ENCODE measurements at places on chromosomes 7 and 10.

GRCh38 chr7:48089046-48090003, at the start of gene UPP1:
Gene UPP1, plus strand, starts transcription at chr7:48089265. Its CDS starts 5,519 bp downstream, at chr7:48094784.
- DNase-seq: no peak

GRCh38 chr7:155286686-155287085, 11.0 kb upstream of the INSIG1 start:
- no peak for DNase-seq

- no peak for DNase-seq
Measured at GRCh38 chr10:24824124-24824523, 100.4 kb upstream of the ARHGAP21 start.

DNA sequence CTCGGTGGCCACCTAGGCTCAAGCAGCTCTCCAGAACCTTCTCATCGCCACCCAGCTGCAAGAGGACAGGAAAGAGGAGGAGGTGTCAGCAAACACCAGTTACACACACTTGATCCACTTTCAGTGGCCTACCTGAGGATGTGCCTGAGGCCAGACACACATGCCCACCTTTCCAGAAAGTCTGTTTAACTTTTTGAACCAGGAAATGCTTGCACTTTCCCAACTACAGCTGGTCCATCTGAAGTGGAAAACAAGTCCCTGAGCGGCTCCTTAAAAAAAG, 15.7 kb upstream of the CYREN start:
- no peak for DNase-seq

DNA sequence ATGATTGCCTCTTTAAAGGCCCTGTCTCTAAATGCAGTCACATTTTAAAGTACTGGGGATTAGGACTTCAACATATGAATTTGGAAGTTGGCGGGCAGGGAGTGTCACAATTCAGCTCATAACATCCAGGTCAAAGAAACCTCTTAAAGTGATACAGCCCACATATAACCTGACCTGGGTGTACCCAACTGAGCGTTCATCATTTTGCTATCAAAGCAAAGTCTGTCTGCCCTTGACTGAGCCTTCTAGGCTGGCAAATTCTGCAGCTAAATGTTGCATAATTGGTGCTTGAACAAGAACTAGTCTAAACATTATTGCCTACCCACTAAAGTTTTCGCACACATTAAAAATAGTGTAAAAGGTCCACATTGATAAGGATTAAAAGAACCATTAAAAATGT, 3.7 kb downstream of the MSRB2 start:
- no peak for DNase-seq

- DNase-seq: no peak
Measured at GRCh38 chr10:102231357-102232318, 5.5 kb downstream of the ELOVL3 start.

GRCh38 chr10:3949711-3950110, 164.7 kb upstream of the KLF6 start:
- no peak for DNase-seq

- DNase-seq: no peak
Measured at GRCh38 chr10:87656431-87657072, 3.1 kb upstream of the PAPSS2 start.

GRCh38 chr10:60399328-60399727, 9.7 kb upstream of the ANK3 start:
- DNase-seq: no peak

DNA sequence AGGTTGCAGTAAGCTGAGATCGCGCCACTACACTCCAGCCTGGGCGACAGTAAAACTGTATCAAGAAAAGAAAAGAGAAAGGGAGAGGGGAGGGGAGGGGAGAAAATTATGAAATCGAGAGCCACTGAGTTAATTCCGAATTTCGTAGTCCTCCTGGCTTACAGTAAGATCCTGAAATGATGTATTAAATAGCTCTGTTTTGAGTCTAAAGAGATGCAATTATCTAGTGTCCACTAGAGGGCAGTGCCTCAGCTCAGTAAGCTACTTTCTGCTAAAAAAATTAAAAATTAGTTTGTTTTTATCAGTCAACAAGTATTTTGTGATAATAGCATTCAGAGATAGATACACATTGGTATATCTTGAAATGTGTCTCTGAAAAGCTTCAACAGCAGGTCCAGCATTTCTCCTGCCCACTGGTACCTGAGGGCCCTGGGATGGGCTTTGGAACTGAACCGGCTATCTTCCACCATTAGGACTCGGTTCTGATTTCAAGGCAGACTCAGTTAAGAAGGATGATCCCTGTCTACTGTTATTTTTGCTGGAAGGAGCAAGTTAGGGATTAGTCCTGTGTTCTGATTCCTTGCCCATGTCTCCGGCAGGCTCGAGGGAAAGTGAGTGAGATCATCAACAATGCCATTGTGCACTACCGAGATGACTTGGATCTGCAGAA, 19.5 kb downstream of the TSPAN33 start:
- peak; percentile 26 for DNase-seq

DNA sequence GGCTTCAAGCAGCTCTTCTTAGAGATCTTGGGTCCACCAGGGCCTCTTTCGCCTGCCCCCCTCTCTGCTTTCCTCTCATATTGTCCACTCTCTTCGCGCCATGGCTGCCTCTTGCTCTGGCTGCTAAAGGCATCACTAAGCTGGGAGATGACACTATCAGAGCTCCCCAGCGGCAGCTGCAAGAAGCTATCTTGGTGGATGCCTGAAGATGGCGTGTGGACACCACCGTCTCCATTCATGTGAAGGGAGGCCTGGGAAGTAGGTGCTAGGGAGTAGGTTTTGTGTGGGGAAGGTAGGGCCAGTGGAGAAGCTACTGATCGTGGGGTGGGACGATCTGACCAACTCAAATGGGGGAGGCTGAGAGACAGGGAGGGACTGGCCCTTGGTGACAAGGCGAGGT, 45.9 kb upstream of the PDLIM1 start:
- no peak for DNase-seq

DNA sequence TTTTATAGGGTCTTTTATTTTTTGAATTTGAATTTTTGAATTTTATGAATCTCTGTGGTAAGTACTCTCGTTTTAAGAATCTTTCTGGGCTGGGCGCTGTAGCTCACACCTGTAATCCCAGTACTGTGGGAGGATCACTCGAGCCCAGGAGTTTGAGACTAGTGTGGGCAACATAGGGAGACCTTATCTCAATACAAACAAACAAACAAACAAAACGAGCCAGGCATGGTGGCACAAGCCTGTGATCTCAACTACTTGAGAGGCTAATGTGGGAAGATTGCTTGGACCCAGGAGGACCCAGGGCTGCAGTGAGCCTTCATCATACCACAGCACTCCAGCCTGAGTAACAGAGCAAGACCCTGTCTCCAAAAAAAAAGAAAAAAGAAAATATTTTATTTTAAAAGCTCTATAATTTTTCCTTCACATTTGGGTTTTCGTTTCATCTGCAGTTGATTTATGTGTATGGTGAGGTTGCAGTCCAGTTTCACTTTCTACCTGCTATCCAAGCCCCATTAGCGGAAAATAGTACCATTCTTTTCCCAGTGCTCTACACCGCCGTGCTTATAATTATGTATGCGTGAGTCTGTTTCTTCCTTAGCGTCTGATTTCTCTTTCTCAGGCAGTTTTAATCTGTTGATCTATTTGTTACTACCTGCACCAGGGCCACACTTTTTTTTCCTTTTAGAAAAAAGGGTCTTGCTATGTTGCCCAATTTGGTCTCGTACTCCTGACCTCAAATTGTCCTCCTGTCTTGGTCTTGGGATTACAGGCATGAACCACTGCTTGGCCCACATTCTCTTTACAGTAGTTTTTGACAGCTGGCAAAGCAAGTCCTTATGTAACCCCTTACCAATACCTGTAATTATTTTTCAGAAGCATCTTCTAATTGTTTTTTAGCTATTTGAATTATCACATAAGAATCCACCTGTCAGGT, 21.7 kb downstream of the TRIM24 start:
- no peak for DNase-seq

GRCh38 chr10:70816220-70816894, 609 bp downstream of the SGPL1 start:
- DNase-seq: peak; percentile 78

DNA sequence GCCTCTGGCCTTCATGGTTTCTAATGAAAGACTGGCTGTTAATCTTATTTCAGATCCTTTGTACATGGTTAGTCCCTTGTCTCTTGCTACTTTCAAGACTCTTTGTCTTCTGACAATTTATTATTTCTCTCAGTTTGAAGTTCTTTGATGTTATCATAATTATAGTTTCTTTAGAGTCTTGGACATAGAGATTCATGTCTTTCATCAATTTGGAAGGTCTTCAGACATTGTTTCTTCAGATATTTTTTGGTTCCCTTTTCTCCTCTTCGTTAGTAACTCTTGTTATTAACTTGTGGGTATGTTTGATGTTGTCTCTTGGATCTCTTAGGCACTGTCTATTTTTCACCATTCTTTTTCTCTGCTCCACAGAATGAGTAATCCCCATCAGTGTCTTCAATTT, 8.7 kb downstream of the ZNF37A start:
- no peak for DNase-seq

DNA sequence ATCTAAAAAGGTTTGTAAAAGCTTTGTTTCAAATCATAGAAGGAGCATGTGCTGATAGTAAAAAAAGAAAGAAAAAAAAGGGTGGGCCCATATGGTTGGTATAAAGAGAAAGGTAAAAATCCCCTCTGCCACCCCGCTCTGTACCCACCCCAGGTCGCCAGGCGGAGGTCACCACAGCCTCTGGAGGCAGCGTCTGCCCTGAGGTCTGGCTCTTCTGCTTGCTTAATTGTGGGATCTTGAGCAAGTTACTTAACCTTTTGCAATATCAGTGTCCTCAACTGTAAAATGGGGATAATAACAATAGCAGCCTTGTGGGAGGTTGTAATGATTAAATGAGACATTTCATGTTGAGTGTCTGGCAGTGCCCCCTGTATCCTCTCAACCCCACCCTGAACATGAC, 10.7 kb upstream of the PCBD1 start:
- DNase-seq: no peak

DNA sequence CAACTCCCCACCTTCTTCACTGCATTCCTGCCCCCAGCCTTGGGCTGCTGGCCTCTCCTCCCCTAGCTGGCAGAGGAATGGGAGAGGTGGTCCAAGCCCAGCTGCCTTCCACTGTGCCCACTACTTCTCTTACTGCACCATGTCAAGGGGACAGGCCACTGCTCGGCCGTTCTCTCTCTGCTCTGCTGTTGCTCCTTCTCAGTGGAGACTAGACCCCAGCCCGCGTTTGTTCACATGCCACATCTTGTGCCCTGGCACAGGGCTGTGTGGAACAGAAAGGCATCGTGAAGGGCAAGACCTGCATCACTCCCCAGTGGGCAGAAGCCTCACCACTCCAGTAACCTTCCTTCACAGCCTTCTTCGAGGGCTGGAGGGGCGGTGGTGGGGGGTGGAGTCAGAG, 711 bp upstream of the CDHR3 start:
- DNase-seq: no peak

- DNase-seq: no peak
Measured at GRCh38 chr10:92732958-92733357, 43.2 kb downstream of the HHEX start.

DNA sequence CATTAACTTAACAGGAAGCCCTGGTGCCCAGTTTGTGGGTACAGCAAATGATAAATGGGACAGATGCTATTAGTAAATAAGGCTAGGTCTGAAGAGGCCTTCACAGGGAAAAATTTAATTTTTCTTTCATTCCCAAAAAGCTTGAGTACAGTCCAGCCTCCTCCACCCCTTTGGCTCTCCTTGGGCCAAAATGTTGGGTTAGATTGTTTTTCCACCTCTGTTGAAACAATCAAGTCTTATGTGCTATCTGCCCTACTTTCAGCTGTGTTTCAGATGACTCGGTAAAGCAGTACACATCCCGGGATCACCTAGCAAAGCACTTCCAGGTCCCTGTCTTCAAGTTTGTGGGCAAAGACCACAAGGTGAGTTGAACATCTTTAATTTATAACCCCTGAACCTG, 24.3 kb downstream of the PLA2G12B start:
- DNase-seq: no peak

GRCh38 chr7:130090745-130091532, 20.6 kb downstream of the KLHDC10 start:
- DNase-seq: no peak

GRCh38 chr7:32061346-32061745, 8.9 kb downstream of the PDE1C start:
- DNase-seq: no peak

DNA sequence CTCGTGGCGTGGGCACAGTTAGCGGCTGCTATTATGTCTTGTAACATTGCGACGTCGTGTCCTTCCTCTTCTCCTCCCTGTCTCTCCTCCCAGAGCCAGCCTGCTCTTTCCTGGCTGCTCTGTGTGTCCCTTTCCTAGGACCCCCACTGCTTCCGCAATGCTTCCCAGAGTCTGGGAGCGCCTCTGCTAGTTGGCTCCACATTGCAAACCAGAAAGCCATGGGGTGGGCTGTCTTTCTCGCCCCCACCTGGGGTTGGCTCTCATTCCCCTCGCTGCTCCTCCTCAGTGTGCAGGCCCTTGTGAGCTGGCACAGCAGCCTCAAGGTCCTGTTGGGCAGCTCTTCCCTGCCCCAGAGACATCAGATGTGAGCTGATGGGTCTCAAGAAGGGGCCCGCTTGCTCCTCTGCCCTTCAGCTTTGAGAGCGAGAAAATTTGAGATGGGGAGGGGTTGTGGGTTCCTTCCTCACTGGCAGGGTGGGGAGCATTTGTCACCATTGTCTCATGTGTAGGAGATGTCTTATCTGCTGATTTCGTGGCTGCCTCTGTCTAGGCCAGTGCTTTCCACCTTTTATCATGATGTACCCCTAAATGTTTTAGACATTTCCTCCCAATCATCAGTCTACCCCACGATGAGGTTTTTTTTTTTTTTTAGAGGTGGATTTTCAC, 3.3 kb downstream of the ADAMTS14 start:
- DNase-seq: no peak

- no peak for DNase-seq
Measured at GRCh38 chr7:70317356-70317755, 719.1 kb downstream of the AUTS2 start.

DNA sequence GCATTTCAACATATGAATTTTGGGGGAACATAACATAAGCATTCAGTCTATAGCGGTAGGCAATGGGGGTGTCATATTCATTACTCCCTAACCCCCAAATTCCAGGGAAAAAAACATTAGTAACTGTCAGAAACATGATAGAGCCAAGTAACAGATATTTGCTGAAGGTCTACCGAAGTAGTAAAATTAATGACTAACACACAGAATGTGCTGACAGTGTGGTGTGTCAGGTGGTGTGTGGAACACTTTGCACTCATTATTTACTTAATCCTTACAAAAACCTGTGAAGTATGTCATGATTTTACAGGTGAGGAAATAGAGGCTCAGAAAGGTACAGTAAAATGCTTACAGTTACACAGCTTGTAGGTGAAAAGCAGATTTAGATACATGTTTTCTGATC, 85.4 kb upstream of the RHOBTB1 start:
- no peak for DNase-seq

GRCh38 chr7:26398427-26398755, 106.7 kb downstream of the SNX10 start:
- peak; percentile 10 for DNase-seq

DNA sequence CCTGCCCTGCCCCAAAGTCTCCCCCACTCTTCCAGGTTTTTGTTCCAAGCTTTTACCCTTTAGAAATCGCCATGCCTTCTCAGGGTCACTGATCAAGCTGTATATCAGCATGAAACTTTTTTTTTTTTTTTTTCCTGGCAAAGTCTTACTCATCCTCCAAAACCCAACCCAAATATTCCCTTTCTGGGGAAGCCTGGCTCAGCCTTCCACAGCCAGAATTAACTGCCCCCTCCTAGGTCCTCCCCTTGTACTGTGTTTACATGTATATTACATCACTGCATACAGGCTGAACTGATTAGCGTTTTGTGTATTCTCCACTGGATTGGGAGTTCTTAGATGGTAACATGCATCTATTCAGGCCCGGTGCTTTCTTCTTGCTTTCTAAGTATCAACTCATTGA, 4.6 kb upstream of the NOBOX start:
- DNase-seq: no peak

- DNase-seq: no peak
Measured at GRCh38 chr10:69451784-69452251, 553 bp downstream of the TSPAN15 start.

- no peak for DNase-seq
Measured at GRCh38 chr10:118950190-118950680, 79.3 kb upstream of the NANOS1 start.
